ENCODE measurements at places on chromosomes 6 and 20. TPM values are rescaled to one million over a fixed set of nuclear protein-coding genes. Genes with fewer than 3 reads are reported as not detected.
A peak's percentile ranks its signal among the peaks of the same experiment; 100 is the strongest.

ANKRD66 gene
- total RNA-seq = not detected

- DNase-seq = no peak
Observed at GRCh38 chr6:1215023-1215422, 96.9 kb upstream of the FOXQ1 start.

DNA sequence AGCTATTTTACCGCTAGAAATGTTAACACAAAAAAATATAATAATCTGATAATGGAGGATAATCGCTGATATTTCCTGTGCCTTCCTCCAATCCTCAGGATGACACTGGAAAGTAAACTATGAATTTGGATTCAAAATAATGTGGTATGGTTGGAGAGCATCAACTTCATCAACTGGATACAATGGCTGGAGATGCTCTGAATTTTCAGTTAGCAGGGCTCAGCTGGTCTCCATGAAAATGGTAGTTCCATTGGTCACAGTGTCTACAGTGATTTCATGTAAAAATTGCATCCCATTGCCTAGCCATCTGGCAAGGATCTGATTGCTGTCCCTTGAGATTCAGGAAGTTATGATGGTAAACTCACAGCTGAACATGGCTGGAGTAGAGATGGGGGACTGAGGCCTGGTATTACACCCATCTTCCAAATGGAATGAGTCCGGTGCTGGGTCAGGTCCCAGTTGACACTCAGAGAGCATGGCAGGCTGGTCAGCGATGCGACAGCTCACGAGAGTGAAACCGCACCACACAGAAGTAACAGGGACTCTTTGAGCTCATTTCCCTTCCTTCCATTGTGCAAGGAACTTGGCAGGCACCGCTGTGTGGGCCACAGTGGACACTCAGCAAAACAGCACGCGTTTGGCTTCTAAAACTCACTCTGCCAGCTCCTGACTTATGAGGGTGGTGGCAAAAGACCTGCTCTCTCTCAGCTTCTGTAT, 142.4 kb upstream of the TNFAIP3 start:
- no peak for DNase-seq

- DNase-seq = no peak
Observed at GRCh38 chr6:44166116-44166515, 7.5 kb downstream of the CAPN11 start.

- no peak for DNase-seq
Observed at GRCh38 chr6:31075528-31075927, 36.8 kb downstream of the C6orf15 start.

- DNase-seq = no peak
Observed at GRCh38 chr20:49889935-49890333, 25.4 kb downstream of the SPATA2 start.

DNA sequence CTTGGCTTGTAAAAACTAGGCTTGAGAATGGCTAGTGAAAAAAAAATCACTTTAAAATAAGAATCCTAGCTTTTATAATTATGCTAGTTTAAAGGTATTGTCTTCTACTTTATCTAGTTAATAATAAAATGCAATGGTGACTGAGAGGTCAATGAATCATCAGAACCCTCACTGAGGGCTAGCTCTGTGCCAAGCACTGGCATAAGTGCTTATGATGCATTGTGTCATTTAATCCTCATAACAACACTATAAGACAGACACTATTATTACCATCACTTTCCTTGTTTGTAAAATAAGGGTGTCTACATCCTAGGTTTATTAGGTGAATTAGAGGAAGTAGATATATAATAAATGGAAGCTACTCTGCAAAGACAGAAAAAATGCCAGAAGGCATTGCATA, 144.3 kb downstream of the F13A1 start:
- DNase-seq = no peak

DNA sequence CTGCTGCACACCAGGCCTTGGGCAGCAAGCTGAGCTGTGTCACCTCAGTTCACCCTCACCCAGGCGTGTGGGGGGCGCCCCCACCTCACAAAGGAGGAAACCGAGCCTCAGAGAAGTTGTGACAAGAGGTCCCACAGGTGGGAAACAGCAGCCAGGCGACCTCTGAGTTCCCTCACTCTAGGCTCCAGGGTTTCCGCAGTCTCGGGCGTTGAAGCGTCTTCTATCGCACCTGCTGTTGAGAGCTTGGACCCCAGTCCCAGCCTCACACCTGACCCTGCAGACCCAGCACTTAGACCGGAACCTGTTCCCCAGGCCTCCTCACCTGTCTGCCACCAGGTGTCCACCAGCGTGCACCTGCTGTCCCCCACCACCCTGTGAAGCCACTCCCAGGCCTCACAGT, 22.3 kb upstream of the APMAP start:
- no peak for DNase-seq

BPIFB4 gene
- not detected for total RNA-seq

ADTRP gene
- total RNA-seq = 0.69 TPM

DNA sequence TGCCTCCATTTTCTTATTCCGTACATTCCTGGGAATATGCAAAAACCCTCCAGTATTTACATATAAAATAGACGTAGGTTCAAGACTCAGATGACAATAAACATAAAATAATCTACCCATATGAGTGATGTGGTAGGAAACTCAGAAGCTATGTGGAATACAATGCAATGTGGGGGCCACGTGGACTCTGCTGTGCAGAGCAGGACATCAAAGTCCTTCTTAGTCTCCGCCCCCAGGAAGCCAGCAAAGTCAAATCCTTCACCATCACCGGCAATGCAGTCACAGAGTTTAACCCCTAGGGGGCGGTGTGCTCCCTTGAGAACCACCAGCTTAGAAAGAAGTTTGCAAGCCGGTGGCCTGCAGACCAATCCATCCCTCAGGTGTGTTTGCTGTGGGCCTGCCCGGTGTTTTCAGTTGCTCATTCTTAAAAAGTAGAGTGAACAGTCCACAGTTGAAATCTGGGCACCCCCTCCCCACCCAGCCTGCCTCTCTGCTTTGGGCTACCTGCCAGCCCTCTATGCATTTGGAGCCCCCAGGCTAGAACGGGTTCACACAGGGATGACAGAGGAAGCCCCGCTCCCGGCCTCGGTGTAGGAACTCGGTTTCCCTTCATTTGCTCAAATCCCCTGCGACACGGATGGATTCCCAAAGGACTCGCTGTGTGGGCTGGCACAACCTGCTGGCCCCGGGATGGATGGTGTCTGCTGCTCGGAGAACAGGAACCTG, 59.9 kb downstream of the SULF2 start:
- DNase-seq = peak; percentile 83

NAA20 gene
- 54.3 TPM for total RNA-seq

ERVFRD-1 gene
- 0.40 TPM for total RNA-seq

SLA2 gene
- total RNA-seq = 2.0 TPM

XKR7 gene
- not detected for total RNA-seq

DNA sequence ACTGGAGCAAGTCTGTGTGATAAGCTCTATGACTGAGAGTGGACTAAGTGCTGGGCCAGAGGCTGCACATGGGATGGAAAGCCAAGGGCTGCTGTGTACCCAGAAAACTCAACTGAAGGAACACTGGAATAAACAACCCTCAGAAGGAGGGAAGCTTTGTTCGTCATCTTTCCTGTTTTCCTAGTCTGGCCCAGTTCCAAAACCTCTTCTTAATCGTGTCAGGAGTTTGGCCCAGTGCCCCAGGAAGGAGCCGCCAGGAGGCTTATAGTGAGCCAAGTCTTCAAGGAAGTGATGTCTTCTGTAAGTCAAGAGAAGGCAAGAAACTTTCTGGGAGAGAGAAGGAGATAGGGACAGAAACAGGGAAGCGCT, 23.3 kb upstream of the TOP1 start:
- peak; percentile 92 for DNase-seq

SLC18B1 gene
- total RNA-seq = 13.3 TPM

DNA sequence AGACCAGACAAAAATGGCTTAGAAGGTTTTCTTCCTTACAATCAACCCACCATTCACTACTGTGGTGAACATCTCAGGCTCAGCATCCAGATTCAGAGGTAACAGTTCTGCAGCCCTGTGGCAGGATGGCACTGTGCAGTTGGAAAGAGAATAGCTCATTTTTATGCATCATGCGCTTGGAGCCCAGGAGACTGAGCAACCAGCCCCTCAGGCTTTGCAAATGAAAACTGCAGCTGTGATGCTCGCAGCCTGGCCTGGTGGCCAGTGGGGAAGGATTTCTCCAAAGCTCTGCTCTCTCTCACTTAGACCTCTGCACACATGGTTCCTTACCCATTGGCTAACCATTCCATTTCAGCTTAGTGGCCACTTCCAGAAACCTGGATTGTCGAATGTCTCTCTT, 45.8 kb downstream of the GABRR2 start:
- DNase-seq = no peak

Measured in mucosa of gallbladder (tissue), 1 donor.